Naive thymus-derived CD4-positive, alpha-beta T cell (primary cell): ENCODE measurements at places on chromosomes 7 and 10. TPM values are rescaled to one million over a fixed set of nuclear protein-coding genes. Genes with fewer than 3 reads are reported as not detected.

DNA sequence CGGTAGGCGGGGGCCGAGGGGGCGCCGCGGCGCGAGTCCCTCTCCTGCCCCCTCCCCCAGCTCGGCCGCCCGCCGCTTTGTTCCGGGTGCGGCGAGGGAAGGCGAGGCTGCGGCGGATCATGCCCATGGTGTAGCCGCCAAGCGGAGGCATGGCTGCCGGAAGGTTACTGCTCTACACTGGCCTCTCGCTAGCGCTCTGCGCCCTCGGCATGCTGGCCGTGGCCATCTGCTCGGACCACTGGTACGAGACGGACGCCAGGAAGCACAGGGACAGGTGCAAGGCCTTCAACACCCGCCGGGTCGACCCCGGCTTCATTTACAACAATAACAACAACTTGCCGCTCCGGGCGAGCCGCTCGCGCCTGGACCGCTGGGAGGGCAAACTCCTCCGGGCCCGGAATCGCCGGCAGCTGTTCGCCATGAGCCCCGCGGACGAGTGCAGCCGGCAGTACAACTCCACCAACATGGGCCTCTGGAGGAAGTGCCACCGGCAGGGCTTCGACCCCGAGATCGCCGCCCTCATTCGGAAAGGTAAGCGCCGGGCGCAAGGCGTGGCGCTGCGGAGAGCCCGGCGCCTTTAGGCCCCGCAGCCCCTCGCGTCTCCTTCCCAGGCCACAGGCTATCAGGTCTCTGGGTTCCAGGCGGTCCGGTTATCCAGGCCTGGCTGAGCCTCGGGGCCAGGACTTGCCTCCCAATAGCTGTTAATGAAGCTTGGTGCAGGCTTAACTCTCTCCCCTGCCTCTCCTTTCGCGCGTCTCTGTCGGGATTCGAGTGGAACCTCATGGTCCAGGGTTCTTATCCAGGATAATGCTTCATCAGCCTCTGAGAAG lies 513 bp downstream of the TMEM178B start:
- DNase-seq, result peak; percentile 8

DNA sequence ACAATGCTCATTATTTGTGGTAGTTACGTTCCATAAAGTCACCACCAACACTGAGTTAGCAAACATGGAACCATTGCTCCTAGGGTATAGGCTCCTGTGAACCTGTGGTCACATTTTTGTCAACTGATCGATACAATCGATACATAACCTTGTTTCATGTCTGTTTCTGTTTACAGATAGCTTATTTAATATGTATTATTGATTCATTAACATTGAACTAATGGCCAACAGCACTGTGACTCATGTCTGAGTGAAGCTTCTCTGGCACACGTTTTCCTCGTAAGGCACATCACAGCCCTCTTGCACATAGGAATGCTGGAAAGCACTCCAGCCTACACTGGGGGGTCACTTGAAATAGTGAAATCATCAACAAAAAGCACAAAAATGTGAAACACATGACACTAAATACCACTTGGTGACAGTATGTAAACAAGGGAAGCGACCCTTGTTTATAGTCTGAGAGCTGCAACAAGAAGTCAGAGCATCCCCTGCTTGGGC lies 27.0 kb downstream of the GHRHR start:
- DNase-seq, result no peak

DNA sequence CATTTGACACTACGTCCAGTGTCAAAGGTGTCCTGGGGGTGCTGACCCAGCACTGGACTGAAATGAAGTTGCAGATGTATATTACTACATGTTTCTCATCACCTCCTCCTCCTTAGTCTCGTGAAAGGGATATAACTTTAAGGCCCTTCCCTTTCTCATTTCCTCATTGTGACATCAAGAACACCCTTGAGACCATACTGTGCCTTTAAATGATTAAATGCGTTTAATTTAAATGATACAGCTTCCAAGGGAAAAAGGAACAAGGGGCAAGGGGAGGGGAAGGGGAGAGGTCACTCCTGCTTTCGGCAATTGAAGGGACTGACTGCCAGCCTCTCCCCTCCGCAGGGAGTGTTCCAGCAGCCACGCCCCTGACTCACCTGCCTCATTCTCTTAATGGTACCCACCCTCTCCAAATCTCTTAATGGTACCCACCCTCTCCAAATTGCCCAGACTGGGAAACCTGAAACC lies 80.5 kb upstream of the KMT2E start:
- no peak for DNase-seq

DNA sequence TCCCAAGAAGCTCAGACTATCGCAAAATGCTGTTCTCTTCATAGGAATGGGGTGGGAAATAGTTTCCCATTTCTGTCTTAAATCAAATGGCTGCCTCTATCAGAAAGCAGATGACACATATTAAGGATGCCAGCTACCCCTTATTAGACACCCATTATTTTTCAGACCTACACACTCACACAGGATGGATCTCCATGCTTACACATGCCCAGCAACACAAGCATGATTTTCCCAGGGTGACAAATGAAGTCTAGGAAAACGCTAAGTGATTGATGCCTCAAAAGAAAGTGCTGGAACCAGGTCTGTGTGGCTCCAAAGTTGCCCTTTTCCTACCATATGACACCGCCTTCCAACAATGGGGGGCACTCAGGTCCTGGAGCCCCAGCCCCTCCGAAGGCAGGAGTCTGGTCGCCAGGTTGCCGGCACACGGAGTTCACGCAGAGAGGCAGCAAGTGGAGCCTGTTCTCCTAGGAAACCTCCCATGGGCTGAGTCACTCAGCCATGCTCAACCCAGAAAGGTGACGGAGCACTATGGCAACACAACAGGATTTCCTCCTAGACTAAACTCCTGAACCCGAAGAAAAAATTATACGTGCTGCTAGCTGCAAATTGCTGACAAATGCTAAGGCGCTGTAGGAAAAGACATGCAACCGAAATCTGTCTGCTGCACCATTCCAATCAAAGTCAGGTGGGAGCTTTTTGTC lies 19.8 kb downstream of the VOPP1 start:
- no peak for DNase-seq

GRCh38 chr10:68816796-68817412 lies 10.4 kb upstream of the STOX1 start:
- DNase-seq, result no peak

GRCh38 chr7:51022821-51023220 lies 240.1 kb upstream of the GRB10 start:
- DNase-seq, result no peak

GRCh38 chr7:151869455-151869854 lies 7.5 kb downstream of the PRKAG2 start:
- no peak for DNase-seq

GRCh38 chr7:112476390-112477052 lies 4.3 kb upstream of the LSMEM1 start:
- DNase-seq, result no peak

DNA sequence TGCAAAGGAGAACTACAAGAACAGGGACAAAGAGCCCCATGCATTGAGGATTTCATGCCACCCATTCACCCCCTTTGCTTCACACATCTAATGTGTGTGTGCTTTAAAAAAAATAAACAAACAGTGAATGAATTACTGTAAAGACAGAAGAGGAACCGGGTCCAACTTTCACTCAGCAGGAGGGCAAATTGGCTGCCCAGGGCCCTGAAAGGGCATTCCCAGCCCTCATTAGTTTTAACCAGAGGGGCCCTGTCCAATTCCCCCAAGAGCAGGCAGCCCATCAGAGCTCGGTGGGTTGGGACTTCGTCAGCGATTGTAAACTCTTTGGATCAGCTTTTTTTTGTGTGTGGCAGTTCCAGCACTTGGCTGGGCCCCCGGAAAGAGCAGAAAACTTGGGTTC lies 73.6 kb upstream of the PDZD8 start:
- DNase-seq, result no peak

- DNase-seq, result no peak
Observed at GRCh38 chr10:110481919-110482318, 15.8 kb upstream of the DUSP5 start.

DNA sequence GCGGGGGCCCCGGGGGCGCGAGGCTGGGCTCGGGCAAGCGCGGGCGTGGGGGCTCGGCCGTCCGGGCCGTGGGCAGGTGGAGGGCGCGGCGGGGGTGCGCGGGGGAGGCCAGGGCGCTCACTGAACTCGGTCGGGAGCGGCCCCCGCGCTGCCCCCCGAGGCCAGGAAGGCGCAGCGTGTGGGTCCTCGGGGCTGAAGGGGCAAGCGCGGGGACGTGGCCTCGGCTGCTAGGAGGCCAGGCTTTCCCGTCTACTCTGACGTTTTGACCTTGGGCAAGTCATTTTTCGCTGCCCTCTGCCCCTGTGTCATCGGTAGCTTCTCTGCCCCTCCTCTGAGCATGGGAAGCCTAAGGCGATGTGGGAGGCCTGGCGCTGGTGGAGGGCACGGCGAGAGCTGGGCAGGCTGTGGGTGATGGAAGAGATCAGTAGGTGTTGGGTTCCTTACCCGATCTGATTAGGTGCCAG lies 441 bp downstream of the FBH1 start:
- DNase-seq, result peak; percentile 11

GRCh38 chr10:63699785-63700613 lies 178.8 kb downstream of the REEP3 start:
- DNase-seq, result no peak

- no peak for DNase-seq
Observed at GRCh38 chr10:44935201-44935965, 24.2 kb upstream of the RASSF4 start.

DNA sequence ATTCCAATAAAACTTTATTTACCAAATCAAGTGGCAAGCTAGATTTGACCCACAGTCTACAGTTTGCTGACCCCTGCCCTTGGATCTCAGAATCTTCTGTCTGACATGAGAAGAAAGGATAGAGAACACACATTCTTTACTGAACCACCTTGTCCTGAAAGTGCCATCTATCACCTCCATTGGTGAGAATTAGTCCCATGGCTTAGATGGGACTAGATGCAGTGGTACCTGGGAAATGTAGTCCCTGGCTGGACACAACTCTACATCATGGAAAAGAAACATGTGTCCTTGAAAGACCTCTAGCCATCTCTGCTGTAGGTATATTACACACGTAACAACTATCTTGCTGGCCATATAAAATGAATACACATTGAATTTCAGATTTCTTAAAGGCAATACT lies 336.2 kb downstream of the LHFPL3 start:
- no peak for DNase-seq

DNA sequence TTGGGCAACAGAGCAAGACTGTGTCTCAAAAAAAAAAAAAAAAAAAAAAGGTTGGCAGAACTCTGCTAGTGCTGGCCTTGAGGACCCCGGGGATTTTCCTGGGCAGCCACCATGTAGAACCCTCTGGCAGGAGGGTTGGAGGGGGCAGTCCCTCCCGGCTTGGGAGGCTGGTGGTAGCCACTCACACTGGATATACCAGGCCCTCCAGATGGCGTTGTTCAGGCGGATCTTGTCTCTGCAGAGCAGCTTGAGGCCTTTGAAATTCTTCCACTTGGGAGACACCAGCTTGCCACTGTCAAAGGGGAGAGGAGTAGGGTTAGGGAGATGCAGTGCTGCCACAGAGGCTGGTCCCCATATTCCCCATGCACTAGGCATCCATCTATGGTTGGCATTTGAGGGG lies 8.4 kb downstream of the MLXIPL start:
- no peak for DNase-seq

GRCh38 chr10:122190176-122190943 lies 80.7 kb upstream of the BTBD16 start:
- DNase-seq, result no peak

DNA sequence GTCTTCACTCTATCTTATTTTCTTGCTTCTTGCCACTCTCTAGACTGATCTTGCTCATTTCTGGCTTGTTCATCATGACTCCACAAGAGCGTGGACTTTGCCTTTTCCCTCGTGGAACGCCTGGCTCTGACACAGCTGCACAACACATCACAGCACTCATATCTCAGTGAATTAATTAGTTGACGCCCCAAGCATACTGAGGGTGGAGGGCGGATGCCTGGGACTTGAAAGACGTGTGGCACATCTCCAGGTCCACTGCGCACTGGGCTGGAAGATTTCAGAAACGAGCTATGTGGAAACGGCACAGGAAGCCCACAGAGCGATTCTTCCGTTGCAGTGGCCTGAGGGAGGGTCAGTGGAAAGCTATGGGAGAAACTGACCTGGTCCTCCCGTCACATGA lies 23.6 kb upstream of the PLEKHA1 start:
- DNase-seq, result no peak

GRCh38 chr7:40298421-40298820 lies 163.6 kb downstream of the SUGCT start:
- DNase-seq, result no peak

DNA sequence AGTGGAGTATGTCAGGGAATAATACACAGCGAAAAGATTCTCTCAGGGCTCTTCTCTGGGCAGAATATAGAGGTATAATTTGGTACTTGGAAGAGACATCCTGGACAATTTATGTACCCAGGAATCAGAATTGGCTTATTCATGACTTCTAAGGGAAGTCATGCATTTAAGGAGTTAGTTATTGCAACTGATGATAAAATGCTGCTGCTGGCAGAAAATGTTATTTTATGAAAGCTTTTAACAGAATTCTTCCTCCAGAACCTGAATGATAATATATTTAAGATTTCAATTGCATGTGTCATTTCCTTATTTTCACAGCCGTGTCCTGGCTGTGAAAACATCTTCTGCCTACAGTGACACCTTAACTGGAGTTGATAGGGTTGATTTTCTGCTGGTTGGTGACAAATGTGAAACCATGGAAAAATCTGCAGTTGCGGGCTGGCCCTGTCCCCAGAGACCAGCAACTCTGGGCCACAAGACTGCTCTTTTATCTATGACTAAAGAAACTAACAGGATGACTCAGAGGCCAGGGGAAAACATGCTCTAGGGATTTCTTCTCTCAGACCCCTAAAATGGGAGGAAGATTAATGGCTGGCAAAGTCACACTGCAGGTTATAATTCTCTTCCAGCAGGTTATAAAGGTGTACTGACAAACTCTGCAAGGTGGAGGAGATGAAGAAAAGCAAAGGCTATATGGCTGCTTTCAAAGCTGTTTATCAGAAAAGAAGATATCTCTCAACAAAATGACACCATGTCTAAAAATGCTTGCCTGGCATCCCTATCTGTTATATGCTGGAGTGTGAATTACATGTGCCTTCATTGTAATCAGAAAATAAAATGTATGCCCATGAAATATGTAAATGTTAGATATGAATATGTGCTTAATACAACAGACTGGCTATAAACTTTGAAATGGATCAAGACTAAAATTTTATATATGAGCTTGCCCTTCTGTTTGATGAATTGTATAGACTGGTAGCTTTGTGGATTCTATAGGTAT lies 12.1 kb upstream of the TRUB1 start:
- DNase-seq, result no peak

The ELFN1 gene
- total RNA-seq, result 0.19 TPM in 1 of 2 replicates, not detected in the other

The PRSS2 gene
- not detected for total RNA-seq

The LRRD1 gene
- not detected for total RNA-seq

The ANKRD7 gene
- not detected for total RNA-seq

The POLR3A gene
- total RNA-seq, result 12.0 TPM

The PHKG1 gene
- total RNA-seq, result 12.0 TPM

The OPALIN gene
- not detected for total RNA-seq

The ZSWIM8 gene
- total RNA-seq, result 83.2 TPM

The CRPPA gene
- total RNA-seq, result 2.5 TPM

The GRID2IP gene
- 1.4 TPM for total RNA-seq

The ACTL6B gene
- not detected in 2 replicates for total RNA-seq

The AGBL3 gene
- total RNA-seq, result 6.5 TPM

The MCU gene
- total RNA-seq, result 13.3 TPM

The TOMM7 gene
- total RNA-seq, result 498 TPM

The OR2A7 gene
- 4.5 TPM for total RNA-seq

The TMEM225B gene
- total RNA-seq, result not detected
